Keratinocyte (primary cell): ENCODE measurements at places on chromosomes 7 and 10.

DNA sequence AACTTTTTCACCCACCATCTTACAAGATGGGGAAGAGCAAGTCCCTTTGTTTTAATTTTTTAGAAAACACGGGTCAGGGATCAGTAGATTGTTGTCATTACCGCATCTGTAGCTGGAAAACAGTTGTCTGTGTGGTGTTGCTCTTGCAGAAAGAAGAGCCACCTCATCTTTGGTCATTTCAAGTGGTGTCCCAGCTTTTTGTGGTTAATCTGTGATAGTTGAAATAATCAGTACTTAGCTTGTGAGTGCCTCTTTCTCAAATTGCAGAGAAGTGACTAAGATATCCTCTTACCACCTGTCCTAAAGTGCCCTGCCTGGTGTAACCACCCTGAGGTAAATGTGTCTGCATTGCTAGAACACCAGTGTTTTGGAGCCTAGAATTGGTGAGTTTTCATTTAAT lies 5.5 kb downstream of the PRPF18 start:
- DNase-seq, result no peak

DNA sequence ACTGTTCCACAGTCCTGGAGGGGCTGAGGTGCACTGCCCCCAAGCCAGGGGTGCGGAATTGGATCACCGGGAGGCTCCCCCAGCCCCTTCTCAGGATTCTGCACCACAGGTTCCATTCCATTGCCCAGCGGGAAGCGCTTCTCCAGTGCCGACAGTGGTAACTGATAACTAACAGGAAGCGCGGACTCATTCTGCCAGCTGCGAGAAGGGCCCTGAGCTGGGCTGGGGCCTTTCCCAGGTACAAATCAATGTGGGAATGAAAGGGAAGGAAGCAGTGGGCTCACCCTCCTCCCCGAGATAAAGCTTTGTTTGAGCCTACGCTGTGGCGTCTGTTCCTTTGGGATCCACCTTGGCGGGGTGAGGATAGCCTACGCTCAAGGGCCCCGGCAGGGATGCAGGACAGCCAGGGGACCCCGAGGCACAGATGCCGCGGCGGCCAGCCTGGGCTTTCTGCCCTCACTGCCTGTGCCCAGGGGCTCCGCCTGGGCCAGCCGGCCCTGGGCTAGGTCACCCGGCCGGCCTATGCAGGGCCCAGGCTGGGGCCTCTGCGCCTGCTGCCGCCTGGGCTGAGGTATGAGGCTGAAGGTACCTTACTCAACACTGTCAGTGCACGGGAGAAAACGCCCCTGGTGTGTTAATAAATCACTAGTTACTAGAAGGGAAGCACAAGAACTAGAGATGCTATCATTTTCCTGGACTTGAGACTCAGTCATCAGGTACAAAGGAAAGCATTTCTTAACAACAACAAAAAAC lies 39.4 kb downstream of the EN2 start:
- DNase-seq, result no peak

GRCh38 chr10:119595134-119595675 lies 1.6 kb downstream of the TIAL1 start:
- no peak for DNase-seq

- peak; percentile 64 for DNase-seq
Observed at GRCh38 chr7:68321076-68321639, 1277.1 kb upstream of the AUTS2 start.

GRCh38 chr10:22992075-22992474 lies 64.2 kb downstream of the ARMC3 start:
- no peak for DNase-seq

DNA sequence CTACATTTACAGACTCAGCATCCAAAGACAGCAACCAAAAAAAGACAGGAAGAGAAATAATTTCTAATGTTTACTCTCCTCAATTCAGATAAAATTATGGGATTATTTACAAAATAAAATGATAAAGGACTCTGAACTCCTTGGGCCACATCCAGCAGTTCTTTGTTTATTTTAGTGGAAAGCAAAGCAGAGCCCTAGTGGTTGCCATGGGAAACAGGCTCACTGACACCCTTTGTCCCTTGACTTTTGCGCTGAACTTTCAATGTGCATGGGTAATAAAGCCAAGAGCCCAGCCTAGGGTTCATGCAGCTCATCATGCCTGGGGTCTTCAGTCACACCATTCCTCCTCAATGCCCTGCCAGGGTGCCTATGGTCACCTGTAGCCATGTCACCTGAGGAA lies 442.6 kb upstream of the IGFBP3 start:
- DNase-seq, result no peak

GRCh38 chr10:72010234-72010973 lies 46.2 kb downstream of the CHST3 start:
- DNase-seq, result no peak

DNA sequence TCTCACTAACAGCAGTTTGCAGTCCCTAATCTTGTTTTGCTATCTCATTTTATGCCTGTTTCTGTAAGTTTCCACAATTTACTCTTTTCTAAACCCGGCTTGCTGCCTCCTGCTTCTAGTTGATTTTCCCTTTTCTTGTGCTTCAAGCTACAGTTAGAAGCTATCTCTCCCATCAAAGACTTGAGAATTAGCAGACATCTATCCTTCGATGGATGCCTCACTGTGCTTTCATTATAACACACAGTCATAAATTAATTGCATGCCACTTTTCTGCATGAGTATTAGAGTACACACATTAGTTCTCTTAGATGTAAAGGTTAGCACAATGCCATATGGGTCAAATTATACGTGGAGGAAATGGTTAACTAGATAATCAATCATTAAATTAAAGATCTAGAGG lies 48.7 kb downstream of the SEMA3A start:
- DNase-seq, result no peak

DNA sequence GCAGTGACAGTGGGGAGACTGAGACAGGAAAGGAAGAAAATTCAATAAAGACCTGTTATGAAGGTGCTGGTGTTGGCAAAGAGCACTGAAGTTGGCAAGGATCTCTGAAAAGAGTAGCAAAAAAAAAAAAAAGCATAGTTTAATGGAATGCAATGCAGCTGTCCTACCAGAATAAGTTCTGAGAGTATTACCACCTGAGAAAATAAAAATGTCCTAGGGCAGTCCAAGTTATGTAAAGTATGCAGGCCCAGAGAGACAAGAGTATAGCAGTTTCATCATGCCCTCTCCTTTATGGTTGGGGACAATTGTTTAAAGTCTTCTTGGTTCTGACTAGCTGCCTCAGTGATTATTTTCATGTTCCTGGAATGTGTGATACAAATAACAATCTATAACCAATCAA lies 1092.8 kb downstream of the SORCS3 start:
- DNase-seq, result no peak

DNA sequence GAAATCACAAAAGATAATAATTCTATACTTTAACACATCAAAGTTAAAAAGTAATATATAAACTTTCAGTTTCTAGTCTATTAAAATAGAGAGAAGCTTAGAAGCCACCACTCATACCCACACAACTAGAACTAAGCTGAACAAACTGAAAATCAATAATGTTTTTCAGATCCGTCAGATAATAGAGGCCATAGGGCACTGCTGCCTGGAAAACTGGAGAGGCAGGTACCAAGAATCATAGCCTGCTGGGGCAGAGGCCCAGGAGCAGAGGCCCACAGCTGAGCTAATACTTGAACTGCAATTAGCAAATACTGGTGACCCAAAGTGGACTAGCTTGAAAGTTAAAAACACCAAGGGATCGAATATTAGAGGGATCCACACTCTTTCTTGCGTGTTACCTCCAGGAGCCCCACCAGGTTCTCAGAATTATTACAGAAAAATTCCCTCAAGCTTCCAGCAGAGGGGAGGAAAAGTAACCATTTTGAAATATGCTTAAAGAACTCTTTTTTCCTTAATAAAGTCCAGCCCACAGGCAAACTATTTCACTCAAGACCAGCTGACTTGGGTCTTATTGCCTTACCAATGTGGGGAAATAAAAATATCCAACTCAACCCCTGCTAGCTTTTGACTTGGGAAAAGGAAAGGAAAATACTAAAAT lies 774.1 kb upstream of the IGFBP3 start:
- no peak for DNase-seq

DNA sequence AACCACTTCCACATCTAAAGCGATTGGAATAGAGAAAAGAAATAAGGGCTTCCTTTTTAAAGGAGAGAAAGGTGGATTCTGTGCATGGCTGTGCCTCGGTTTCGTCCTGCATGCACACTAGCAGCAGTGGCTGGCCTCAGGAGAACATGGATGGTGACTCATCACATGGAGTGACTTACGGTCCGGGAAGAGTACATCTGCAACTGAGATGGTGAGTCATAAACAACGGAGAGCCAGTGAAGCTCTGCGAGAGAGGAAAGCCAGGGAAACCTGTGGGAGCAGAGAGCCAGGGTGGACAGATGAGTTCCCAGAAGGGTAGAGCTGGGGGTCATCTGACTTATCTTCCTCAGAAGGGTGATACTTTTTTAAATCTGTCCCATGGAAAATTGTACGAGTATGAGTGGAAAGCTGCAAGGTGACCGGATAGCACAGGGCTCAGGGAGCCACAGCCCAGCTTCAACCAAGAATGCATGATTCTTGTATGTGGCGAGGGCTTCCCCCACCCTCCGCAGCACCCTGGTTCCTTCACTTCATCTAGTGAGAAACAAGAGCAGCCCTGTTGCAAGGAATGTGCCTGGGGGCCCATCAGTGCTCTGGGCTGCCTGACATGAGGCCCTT lies 259.1 kb downstream of the KLF6 start:
- DNase-seq, result peak; percentile 77

DNA sequence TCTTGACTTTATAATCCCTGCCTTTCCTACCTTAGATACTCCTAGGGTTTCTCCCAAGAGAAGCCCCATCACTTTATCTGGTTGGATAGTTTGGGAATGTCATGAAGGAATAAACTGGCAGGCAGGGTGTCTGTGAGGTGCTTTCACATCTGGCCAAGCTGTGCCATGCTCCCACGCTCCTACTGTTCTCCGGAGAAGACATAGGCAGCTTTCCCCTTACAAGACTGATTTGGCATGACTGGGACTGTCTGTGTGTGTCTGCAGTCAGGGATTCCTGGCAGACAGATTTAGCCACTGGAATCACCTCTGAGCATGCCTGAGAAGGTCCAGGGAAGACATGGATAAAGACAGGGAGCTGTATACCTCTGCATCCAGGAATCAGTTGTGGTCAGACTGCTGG lies 45.3 kb downstream of the HK1 start:
- DNase-seq, result no peak

DNA sequence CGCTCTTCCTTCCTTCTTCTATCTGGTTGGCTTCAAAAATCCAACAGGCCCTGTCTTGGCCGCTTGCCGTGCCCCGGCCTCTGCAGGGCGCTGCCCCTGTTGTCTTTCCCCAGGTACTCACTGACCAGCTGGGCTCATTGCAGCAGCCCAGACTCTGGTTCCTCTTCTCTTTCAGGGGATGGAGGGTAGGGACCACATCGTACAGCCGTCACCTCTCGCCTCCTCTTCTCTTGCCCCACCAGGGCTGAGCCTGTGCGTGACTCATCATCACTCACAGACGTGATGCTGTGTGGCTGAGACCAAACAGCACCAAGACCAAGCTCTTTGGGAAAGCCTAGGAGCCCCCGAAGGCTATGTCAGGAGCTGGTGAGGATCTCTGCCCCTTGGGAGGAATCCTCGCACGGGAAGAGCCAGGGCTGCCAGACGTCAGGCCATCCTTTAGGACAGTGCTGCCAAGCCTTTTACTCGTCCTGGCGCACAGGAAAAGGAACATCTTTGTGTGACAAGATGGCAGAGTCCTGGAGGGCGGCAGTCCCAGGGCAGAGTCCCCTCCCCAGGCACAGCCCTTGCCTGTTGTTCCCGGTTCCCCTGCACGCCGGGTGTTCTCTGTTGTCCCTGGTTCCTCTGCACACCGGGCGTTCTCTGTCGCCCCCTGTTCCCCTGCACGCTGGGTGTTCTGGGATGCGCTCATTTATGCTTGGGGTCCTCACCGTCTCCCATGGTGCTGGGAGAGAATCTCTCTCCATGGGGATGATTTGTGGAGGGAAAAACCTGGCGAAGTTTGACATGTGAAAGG lies 188.5 kb upstream of the SHH start:
- DNase-seq, result no peak

GRCh38 chr7:93117852-93118530 lies at the start of gene SAMD9:
SAMD9 (minus strand) TSS chr7:93117979; CDS start chr7:93106097, 11,882 bp downstream.
- DNase-seq, result no peak

GRCh38 chr10:61894133-61894532 lies 7.4 kb upstream of the ARID5B start:
- no peak for DNase-seq

DNA sequence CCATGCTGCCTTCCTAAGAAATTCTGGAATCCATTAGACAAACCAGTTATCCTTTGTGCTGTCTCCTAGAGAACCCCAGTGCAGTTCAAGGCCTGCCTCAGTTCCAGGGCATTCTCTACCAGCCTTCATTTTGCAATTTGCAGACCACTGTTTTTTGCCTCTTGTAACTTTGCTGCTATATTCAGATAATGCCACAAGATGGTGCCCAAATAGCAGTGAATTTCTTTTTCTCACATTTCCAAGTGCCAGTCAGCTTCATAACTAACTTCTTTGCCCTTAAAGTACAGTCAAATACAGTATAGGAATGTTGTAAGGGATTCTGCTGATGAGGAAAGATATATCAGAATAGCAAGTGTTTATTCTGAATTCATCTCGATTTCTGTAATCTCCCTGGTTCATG lies 25.2 kb downstream of the LOXL4 start:
- DNase-seq, result no peak
